Subcutaneous preadipocyte (primary cell): ENCODE measurements at places on chromosomes 2 and 18. TPM values are rescaled to one million over a fixed set of nuclear protein-coding genes. Genes with fewer than 3 reads are reported as not detected.

PLEK gene
- total RNA-seq = not detected in 2 replicates

GALNT13 gene
- total RNA-seq = 2.6 and 4.5 TPM in 2 replicates

TANC1 gene
- total RNA-seq = 7.7 and 11.7 TPM in 2 replicates

MDH1B gene
- total RNA-seq = 0.37 and 0.78 TPM in 2 replicates

GALNT5 gene
- total RNA-seq = 1.8 TPM in 2 replicates

ASPRV1 gene
- total RNA-seq = 0.20 and 0.37 TPM in 2 replicates

FEV gene
- total RNA-seq = not detected in 2 replicates
